MCF 10A (cell line): ENCODE measurements at places on chromosomes 6 and 20. TPM values are rescaled to one million over a fixed set of nuclear protein-coding genes. Genes with fewer than 3 reads are reported as not detected.

DNA sequence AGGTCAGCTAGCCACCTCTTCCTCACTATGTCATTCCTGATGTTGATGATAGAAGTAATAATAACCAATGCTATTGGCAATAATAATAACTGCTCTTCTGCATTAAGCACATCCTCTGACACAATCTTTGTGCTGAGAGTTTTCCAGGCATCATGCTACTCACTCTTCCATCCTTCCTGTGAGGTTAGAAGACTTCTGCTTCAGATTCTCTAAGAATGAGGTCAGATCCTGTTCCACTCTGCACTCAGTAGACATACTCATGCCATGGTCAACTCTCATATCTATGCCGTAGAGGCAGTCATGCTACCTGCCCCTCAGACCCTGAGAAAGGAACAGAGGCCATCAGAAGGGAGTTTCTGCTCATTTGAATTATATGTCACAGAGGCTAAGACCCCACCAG lies 98.1 kb upstream of the TOP1 start:
- H3K4me1 ChIP-seq: no peaks in the 10 kb centered on the region
- H3K27me3 ChIP-seq: no peaks in the 10 kb centered on the region
- no peaks in the 10 kb centered on the region for H3K36me3 ChIP-seq
- no peak for DNase-seq
- no peak overlapping the region for H3K4me3 ChIP-seq
- no peak overlapping the region for H3K27ac ChIP-seq

GRCh38 chr6:91824331-91824730 lies 1237.5 kb upstream of the MAP3K7 start:
- H3K4me1 ChIP-seq: no peaks in the 10 kb centered on the region
- H3K27me3 ChIP-seq: no peaks in the 10 kb centered on the region
- H3K27ac ChIP-seq: no peak overlapping the region

- peaks cover 19% of the 10 kb centered on the region for H3K36me3 ChIP-seq
- H3K27ac ChIP-seq: no peak overlapping the region
- DNase-seq: no peak
These were observed 123.0 kb downstream of the AIG1 start for GRCh38 chr6:143183666-143184065.

GRCh38 chr6:145313041-145313855 lies 422.1 kb downstream of the EPM2A start:
- no peak overlapping the region for H3K4me3 ChIP-seq
- no peaks in the 10 kb centered on the region for H3K27me3 ChIP-seq
- no peaks in the 10 kb centered on the region for H3K36me3 ChIP-seq
- no peak overlapping the region for H3K27ac ChIP-seq
- H3K4me1 ChIP-seq: no peaks in the 10 kb centered on the region
- DNase-seq: no peak

- H3K27me3 ChIP-seq: no peaks in the 10 kb centered on the region
- no peak for DNase-seq
- peaks cover 18% of the 10 kb centered on the region for H3K4me1 ChIP-seq
- no peaks in the 10 kb centered on the region for H3K36me3 ChIP-seq
- H3K27ac ChIP-seq: no peak overlapping the region
These were observed 41.6 kb downstream of the NOX3 start for GRCh38 chr6:155414049-155414448.

GRCh38 chr6:79813854-79814709 lies 133.3 kb downstream of the ELOVL4 start:
- no peaks in the 10 kb centered on the region for H3K36me3 ChIP-seq
- H3K4me1 ChIP-seq: no peaks in the 10 kb centered on the region
- no peak overlapping the region for H3K4me3 ChIP-seq

DNA sequence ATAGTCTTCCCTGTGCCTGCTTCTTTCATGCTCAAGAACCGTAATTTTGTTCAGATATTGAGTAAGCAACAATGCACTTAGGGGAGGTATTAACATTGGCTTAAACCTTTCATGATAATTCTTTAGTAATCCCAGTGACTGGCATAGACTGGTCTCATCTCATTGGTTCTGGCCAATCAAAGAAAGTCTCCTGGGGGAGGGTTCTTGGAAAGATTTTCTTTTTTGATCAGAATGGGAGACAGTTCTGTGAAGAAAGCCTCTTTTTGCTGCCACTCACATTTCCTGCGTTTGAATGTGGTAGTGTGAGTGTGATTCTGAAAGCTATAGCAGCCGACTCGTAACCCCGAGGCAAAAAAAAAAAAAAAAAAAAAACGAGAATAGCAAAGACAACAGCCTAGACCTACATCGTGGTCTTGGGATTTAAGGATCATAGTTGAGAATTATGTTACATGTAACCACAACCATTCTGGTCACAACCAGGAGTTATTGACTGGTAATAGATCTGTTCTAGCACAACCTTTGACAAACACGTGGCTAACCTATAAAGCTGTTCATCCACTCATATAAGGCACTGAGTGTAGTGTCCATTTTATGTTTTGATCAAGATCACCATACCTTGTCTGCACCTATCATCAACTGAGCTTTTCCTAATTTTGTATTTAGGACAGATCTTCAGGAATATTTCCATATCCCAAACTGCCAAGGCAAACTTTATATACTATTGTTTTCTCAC lies 15.1 kb upstream of the TMEM217 start:
- H3K4me3 ChIP-seq: no peak overlapping the region
- no peaks in the 10 kb centered on the region for H3K4me1 ChIP-seq
- H3K27ac ChIP-seq: no peak overlapping the region
- H3K27me3 ChIP-seq: no peaks in the 10 kb centered on the region

- DNase-seq: peak; percentile 65
- H3K27ac ChIP-seq: peak overlapping the region; percentile 4
- H3K4me1 ChIP-seq: peaks cover 7% of the 10 kb centered on the region
- H3K36me3 ChIP-seq: no peaks in the 10 kb centered on the region
- no peaks in the 10 kb centered on the region for H3K27me3 ChIP-seq
These were observed 130.6 kb upstream of the INSM1 start for GRCh38 chr20:20237093-20237959.

Gene CCN5
- 0.93 and 1.4 TPM in 2 replicates for total RNA-seq

Gene LINC00237
- not detected in 2 replicates for total RNA-seq

Gene SAPCD1
- 4.3 and 5.1 TPM in 2 replicates for total RNA-seq

Gene METTL24
- total RNA-seq: not detected in 2 replicates

Gene HFE
- 2.8 and 5.2 TPM in 2 replicates for total RNA-seq
